ENCODE measurements at places on chromosomes 4 and X.

GRCh38 chr4:84887824-84888223 lies 78.7 kb downstream of the WDFY3 start:
- DNase-seq = no peak

DNA sequence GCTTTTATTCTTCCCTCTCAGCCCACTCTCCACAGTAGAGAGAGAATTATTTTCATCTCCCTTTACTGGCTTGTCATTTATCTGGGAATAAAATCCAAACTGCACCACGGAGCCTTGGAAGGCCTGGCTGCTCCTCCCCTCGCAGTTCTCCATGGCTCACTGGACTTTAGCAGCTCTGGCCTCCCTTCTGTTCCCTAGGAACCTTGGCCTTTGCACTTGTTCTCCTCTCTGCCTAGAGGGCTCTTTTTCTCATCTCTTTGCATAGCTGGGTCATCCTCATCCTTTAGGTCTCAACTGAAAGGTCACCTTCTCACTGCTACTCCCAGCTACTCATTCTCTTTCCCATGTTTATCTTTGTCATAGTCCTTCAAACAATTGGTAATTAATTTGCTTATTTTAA lies 31.3 kb upstream of the TAPT1 start:
- DNase-seq = no peak

GRCh38 chr4:560061-560460 lies 16.0 kb downstream of the TMEM271 start:
- DNase-seq = no peak

DNA sequence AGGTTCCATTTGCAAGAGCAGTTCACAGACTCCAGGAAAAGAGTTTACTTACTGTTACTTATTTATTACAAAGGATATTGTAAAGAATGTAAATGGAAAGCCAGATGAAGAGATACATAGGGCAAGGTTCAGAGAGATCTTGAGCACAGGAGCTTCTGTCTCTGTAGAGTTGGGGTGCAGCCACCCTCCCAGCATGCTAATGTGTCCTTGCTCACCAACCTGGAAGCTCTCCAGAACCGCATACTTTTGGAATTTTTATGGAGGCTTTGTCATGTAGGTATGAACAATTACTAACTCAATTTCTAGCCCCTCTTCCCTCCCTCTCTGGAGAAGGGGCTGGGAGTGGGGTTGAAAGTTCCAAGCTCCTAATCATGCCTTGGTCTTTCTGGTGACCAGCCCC lies 857.2 kb downstream of the RPA4 start:
- DNase-seq = no peak

DNA sequence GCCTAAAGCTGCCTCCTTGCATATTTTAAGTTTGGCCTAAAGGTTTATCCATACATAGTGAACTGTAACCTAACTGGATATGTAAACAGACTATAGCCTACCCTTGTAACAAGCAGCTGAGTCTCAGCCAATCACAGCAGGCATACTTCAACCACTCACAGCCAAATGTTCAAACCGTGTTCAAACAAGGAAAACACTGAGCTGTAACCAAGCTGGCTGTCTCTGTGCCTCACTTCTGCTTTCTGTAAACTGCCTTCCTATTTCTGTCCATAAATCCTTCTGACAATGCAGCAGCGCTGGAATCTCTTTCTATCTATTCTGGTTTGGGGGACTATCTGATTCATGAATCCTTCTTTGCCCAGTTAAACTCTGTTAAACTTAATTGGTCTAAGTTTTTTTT lies 16.4 kb downstream of the DSPP start:
- no peak for DNase-seq

GRCh38 chr4:22391551-22391950 lies 124.3 kb downstream of the ADGRA3 start:
- DNase-seq = no peak

- DNase-seq = no peak
Observed at GRCh38 chr4:132859929-132860328, 289.2 kb upstream of the PCDH10 start.

DNA sequence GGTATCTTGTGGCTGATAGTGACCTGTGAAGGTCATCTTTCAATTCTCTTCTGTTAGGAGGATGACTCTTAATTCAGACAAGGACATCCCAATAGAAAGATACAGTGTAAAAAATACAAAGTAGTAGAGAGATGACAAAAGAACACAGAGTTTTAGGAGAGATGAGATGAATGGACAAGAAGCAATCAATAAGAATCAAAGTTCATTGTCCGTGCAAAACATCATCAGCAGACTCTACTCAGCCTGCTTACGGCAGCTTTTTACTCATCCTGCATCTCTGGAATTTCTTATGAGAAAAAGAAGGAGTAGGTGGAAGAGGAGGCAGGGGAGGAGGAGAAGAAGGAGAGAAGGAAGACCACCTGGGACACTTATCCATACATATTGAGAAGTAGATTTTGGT lies 2131.7 kb downstream of the ARAP2 start:
- no peak for DNase-seq

- DNase-seq = no peak
Observed at GRCh38 chr4:79563219-79563618, 155.2 kb upstream of the GK2 start.

DNA sequence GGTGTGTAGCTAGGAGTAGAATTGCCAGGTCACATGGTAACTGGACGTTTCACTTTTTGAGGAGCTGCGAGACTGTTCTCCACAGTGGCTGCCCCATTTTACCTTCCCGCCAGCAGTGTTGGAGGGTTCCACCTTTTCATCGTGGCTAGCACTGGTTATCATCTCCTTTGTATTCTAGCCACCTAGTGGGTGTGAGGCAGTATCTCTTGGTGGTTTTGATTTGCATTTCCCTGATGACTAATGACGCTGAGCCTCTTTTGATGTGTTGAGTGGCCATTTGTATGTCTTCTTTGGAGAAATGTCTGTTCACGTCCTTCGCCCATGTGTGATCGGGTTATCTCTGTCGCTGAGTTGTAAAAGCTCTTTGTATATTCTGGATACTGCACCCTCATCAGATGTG lies 10.6 kb downstream of the ABCD1 start:
- DNase-seq = no peak

DNA sequence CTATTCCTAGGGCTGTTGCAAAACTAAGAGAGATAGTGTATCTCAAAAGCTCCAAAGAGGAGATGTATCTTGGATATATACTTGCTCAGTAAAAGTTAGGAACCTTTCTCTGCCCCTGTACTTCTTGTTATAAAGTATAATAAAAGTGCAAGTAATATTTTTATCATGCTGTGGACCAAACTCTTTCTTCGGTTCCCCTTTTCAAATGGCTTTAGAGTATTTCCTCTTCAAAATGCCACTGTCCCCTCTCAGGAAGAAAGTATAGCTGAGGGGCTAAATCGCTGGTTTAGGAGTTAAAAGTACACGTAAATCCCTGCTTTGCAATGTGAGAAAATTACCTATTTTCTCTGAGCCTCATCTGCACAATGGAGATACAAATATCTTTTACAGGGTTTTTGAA lies 169.1 kb upstream of the FTHL17 start:
- DNase-seq = no peak

All from stimulated activated CD8-positive, alpha-beta memory T cell treated with anti-CD3 and anti-CD28 coated beads, Interleukin-4, amount 100 ng/mL, for 4 hours (primary cell).